Natural killer cell (primary cell): ENCODE measurements at places on chromosomes 13 and 19.

- no peak for DNase-seq
These were observed 5.0 kb downstream of the TLE5 start for GRCh38 chr19:3057275-3057714.

DNA sequence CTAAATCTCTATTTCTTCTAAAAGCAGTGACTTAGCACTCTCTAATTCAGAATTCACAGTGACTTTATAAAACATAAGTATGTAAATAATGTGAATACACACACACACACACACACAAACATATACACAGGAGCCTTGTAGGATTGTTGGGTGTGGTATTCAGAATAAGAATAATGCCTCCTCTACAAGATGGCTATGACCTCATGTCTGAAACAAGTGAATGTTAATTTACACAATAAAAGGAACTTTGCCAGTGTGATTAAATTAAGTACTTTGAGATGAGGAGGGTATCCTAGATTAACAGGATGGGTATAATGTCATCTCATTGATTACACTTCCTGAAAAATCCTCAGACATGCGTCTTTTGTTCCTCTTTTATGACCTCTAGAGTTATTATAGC is 234.6 kb downstream of the SLITRK6 start:
- DNase-seq, result no peak

DNA sequence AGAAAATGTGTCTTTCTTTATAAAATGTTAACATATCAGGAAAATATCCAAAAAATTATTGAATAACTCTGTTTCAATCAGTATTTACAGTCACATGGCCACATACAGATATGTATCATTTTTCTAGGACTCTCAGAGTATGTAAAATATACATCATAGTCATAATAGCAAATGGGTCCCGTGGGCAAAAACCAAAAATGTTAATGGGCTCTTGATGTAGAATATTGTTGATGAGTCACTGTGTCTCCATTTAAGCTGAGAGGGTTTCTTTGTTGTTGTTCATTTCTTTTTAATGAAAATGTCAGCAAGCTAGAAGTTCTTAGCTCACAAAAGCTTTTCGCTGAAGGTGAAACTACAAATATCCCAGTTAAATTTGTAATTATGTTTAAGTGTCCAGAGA is 1713.1 kb upstream of the PCDH20 start:
- DNase-seq, result no peak

DNA sequence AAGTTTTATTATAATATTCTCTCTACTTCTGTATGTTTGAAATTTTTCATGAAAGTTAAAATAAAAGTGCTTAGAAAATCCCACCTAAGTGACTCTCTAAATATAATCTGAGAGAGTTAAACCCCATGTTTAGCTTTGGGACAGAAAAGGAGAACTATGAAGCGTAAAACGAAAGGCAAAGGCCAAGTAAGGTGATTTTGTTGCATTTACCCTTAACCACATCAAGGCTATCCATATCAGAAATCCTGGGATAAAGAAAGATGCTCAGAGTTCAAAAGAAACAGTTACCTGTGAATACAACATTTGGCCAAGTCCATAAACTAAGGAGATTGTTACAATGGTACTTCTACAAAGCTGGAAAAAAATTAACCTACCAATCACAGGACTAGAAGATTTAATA is 31.3 kb downstream of the UBL3 start:
- DNase-seq, result no peak

DNA sequence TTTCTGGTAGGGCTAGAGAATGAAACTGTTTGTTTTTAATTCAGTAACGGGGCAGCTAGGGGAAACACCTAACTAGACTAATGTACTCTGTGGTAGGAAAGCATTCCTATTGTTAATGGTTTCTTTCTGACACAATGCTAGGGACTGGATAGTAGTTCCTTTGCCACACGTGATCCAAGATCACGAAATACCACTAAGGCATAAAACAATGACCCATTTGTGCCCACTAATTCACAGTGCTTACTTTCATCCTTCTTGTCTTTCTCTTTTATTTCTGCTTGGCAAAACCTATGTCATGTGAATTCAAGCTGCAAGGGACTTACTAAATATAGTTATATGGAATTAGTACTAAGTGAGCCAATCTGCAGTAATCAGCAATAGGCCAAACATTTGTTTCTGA is 834.1 kb upstream of the SLITRK6 start:
- DNase-seq, result no peak

DNA sequence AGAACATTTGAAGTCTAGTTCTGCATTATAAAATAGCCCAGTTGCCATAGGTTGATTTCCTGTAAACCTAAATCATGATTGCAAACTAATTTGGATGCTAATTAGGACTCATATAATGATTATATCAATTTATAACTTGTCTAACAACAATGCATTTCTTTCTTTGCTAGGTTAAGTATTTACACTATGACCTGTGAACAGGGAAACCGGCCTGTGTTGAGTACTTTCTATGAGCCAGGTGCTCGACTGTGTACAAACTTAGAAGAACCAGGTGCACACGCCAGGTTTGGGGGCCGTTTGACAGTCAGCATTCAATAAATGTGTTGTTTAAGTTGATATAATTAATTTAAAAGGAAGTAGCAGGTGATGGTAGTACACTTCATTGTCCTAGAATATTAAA is 203.1 kb downstream of the TM9SF2 start:
- DNase-seq, result no peak

DNA sequence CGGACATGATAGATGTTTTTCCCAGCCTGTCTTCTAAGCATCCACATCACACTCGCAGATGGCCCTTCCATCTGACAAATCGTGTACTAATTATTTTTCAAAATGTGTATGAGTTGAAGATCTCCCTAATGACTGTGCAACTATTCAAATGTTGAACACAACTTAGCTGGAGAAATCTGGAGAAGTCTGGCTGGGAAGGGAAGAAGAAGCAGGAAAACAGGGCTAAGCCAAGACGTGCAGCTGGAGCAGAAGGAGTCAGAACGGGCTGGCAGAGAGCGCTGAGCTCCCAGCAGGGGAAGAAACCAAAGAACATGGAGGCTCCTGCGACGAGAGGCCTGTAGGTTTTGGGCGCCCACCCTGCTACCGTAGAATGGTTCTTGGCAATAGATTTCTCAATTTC is 13.2 kb upstream of the LATS2 start:
- DNase-seq, result no peak

DNA sequence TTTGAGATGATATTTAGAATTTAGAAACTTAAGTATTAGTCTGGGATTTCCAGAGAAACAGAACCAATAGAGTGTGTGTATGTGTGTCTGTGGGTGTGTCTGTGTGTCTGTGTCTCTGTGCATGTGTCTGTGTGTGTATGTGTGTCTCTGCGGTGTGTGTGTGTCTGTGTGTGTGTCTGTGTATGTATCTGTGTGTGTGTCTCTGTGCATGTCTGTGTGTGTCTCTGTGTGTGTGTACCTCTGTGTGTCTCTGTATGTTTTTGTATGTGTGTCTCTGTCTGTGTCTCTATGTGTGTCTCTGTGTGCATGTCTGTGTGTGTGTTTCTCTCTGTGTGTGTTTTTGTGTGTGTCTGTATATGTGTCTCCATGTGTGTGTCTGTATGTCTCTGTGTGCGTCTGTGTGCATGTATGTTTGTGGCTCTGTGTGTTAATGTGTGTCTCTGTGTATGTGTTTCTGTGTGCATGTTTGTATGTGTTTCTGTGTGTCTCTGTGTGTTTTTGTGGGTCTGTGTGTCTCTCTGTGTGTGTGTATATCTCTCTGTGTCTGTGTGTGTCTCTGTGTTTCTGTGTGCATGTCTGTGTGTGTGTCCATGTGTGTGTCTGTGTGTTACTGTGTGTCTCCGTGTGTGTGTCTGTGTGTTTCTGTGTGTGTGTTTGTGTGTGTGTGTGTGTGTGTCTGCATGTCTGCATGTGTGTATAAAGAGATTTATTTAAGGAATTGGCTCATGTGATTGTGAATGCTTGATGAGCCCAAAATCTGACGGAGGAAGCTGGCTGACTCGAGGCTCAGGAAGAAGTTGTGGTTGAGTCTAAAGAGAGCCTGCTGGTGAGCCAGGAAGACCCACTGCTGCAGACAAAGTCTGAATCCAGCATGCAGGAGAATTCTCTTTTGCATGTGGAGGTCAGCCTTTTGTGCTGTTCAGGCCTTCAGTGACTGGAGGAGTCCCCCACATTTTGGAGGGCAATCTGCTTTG is 22.2 kb downstream of the GPR42 start:
- no peak for DNase-seq

- no peak for DNase-seq
These were observed 3.0 kb upstream of the KMT2B start for GRCh38 chr19:35714601-35715354.

DNA sequence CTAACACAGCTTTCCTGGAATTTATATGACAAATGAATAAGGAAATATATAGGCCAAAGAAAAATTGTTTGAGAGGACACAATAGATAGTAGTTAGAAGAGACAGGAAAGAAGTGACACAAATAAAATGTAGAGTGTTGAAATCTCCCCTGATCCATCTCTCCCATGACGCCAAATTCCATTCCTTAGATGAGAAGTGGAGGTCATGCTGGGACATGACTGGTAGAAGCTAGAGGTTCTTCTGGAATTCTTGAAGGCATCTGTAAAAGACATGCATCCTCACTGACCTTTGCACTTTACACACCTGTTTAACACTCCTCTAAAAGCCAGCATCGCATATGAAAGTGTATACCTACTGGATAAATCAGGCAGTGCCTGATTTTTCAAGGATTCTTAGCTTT is 67.8 kb downstream of the DGKH start:
- no peak for DNase-seq

DNA sequence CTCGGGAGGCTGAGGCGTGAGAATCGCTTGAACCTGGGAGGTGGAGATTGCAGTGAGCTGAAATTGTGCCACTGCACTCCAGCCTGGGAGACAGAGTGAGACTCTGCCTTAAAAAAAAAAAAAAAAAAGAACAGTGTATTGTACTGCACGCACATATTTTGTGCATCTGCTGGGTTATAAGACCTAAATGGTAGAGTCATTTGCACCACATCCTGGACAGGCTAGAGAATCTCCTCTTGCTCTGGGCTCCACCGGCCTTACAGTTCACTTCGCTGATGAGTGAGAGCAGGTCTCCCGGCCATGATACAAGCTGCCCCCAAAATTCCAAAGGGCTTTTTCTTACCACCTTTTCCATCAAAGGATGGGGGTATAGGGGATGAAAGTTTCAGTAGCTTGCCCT is 7.2 kb upstream of the SAE1 start:
- DNase-seq, result no peak

GRCh38 chr19:17565611-17566010 is 10.2 kb downstream of the COLGALT1 start:
- DNase-seq, result no peak

DNA sequence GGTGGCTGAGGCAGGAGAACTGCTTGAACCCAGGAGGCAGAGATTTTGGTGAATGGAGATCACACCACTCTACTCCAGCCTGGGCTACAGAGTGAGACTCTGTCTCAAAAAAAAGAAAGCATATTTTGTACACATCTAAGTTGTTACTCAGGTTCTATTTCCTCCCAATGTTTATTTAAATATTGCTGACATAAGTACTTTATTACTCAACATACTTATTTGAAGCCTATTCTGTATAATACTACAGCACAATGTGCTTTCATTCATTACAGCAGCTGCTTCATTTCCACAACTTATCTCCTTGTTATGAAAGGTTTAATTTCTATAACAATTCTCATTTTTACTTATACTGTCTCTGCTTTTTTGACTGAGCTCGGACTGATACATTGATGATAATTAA is 495.7 kb downstream of the SLITRK1 start:
- no peak for DNase-seq

- no peak for DNase-seq
These were observed 12.3 kb downstream of the FGF9 start for GRCh38 chr13:21683034-21683733.

DNA sequence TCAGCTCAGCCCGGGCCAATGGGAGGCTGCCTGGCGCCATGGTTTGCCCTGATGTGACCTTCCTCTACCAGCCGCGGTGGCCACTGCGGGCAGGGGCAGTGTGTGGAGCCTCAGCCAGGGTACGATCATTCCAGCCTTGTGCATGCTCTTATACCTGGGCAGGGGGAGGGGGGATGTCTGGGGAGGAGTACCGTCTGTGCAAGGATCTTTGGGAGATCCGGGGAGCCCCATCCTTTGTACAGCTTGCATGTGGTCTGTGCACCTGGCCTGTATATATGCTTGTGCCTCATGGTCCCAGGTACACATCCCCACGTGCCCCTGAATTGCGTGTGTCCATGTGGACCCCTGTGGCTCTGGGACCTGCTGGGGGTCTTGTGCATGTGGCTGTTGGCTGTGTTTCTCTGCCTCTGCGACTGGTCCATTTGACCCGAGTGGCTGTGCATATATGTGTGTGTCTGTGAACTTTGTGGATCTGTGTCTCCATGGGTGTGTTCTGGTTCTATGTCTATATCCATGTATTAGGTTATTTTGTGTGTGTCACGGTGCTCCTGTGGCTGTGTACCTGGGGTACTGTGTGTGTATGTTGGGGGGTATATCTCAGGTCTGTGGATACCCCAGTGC is 12.8 kb upstream of the NANOS3 start:
- DNase-seq, result no peak

- no peak for DNase-seq
These were observed 17.4 kb downstream of the CHST8 start for GRCh38 chr19:33639035-33639681.

- DNase-seq, result peak; percentile 4
These were observed 9.5 kb downstream of the HOMER3 start for GRCh38 chr19:18931316-18932162.

DNA sequence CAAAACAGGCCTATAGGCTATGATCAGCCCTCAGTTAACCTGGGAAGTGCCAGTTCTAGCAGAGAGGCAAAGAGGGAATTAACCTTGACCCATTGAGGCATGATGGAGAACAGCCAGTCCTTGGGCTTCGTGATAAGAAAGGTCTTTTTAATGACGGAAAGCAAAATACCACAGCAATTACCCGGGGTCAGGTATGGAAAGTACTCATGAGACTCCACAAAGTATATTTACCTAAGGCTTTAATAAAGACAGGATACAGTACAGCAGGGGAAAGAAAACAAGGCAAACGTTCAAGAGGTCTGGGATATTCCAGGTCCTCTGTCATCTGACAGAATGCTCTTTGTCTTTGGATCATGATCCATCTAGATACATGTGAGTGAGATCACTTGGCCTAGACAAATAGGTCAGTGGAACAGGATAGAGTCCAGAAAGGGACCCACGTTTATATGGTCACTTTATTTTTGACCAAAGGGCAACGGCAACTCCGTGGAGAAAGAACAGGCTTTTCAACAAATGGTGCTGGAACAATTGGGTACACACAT is 52.2 kb downstream of the WDFY2 start:
- DNase-seq, result no peak

- no peak for DNase-seq
These were observed 7.6 kb downstream of the ALOX5AP start for GRCh38 chr13:30742901-30743300.

GRCh38 chr13:97809576-97809975 is 143.9 kb upstream of the IPO5 start:
- DNase-seq, result no peak

- no peak for DNase-seq
These were observed 6.6 kb downstream of the CERS4 start for GRCh38 chr19:8215783-8216182.

GRCh38 chr13:36417331-36417730 is 15.0 kb upstream of the CCNA1 start:
- no peak for DNase-seq

DNA sequence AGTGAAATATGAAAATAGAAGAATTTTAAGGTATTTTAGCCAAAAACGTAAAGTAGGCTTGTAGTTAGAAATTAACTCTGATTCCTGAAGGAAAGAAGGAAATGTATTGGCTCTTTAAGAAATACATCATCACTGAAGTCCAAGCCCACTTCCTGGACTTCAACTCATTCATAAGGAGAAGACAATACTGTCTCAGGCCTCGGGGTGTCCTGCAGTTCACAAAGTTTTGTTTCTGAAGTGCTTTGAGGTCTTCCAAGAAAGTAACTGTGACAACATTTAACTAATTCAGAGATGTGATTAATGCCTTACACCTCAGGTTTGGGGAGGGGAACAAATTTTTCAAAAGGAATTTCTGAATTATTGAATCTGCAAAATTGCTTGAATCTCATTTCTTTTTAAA is 65.8 kb upstream of the STARD13 start:
- DNase-seq, result no peak
